ENCODE measurements at places on chromosomes 6 and 20.

- no peak for DNase-seq
Measured at GRCh38 chr6:162151021-162151665, 576.4 kb downstream of the PRKN start.

DNA sequence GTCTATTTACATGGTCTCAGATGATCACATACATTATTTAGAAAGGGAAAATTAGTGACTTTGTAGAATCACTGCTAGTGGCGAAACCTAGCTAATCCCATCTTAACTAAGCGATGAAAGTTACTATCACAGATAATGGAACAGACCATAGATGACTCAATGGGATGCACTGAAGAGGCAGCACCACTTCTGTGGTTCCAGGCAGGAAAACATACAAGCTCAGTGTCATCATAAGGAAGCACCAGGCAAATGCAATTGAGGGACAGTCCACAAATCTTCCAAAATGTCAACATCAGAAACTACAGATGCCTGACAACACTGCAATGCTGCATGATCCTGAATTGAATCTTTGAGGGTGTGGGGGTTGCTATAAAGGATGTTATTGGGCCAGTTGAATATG lies 15.9 kb upstream of the SNAI1 start:
- no peak for DNase-seq

- DNase-seq = no peak
Measured at GRCh38 chr20:63188641-63189321, 27.1 kb downstream of the YTHDF1 start.

- DNase-seq = no peak
Measured at GRCh38 chr6:24321538-24322162, 36.2 kb downstream of the DCDC2 start.

DNA sequence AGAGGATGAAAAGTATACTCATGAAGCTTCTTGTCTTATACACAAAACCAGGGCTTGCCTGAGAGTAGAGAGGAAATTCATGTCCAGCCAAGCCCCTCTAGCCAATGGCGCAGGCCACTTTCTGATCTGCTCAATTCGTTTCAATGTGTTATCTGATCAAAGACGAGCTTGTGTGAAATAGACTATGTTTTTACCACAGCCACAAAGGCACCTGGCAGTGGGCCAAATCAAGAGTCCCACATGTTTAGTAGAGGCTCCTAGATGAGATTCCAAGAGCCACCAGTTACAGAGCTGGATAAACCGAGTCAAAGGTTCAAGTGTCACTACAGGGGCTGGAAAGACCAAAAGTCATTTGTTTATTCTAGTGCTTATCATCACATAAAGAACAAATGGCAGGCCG lies 34.9 kb downstream of the GPLD1 start:
- no peak for DNase-seq

DNA sequence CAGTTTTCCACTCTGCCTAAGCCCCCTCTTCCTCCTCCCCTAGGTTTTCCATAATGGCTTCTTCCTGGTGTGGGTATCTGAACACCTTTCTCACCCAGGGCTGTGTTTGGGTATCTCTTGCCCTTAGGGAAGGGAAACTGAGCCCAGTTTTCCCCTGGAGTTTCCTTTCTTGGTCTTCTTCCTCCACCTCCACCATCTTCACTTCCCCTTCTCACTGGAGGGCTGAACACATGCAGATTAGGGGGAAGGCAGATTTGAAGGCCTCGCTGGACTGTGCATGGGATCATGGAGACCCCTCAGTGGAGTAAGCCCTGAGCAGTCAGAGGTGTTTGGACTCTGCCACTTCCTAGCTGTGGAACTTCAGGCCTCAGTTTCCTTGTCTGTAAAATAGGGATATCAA lies 27.8 kb downstream of the FOXP4 start:
- no peak for DNase-seq

DNA sequence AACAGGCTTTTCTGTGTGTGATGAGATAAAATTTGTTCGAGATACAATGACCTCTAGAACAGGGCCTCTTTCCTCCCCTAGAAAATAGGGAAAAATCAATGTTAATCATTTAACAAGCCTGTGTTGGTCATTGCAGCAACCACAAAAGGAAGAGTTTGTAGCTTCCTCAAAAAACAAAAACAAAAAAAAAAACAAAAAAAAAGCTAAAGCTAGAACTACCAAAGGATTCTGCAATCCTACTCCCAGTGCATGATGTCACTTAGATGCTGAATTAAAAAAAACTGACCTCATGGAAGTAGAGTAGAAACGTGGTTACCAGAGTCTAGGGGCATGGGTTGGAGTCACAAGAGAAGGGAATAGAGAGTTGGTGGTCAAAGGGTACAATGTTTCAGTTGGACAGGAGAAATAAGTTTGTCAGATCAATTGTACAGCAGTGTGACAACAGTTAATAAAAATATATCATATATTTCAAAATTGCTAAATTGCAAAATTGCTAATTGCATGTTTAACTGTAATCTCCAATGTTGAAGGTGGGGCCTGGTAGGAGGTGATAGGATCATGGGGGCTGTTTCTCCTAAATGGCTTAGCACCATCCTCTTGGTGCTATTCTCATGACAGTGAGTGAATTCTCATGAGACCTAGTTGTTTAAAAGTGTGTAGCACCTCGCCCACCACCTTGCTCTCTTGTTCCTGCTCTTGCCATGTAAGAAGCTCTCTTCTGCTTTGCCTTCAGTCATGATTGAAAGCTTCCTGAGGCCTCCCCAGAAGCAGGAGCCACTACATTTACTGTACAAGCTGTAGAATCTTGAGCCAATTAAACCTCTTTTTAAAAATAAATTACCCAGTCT lies 163.4 kb upstream of the SIM1 start:
- no peak for DNase-seq

DNA sequence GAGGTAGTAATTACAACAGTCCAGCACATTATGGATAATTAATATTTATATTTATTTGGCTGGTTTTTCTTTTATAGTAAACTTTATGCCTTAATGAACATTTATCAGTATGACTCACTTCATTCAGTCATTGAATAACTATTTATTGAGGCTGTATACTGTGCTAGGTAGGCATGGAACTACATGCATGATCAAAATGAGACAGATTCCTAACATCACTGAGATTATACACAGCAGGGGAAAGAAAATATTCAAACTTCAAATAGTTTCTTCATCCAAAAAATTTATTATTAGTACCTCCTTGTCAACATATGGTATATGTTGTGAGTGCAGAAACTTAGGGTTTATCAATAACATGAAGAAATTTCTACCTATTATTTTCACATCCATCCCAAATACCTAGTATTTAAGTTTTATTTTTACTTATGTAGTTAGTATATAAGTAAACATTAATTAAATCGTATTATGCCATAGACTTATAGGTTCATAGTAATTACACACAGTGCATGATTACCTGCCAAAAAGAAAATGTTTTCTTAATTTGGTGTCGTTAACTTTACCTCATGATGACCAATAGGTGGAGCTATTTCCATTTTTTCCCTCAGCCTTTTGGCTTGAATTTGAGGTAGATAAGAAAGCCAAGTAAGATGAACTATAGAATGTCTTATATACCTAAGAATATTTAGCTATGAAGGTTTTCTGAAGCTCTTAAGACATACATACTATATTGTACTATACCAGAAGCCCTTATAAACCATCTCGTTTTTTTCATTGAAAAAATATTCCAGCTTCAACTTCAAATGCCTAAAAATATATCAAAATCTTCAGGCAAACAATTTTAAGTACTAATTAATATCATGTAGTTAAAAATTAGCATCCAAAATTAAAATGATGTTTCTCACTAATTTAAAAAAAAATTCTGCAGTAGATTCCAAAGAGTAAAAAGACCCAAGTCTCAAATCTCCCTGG lies 12.5 kb upstream of the TMEM30A start:
- DNase-seq = no peak

DNA sequence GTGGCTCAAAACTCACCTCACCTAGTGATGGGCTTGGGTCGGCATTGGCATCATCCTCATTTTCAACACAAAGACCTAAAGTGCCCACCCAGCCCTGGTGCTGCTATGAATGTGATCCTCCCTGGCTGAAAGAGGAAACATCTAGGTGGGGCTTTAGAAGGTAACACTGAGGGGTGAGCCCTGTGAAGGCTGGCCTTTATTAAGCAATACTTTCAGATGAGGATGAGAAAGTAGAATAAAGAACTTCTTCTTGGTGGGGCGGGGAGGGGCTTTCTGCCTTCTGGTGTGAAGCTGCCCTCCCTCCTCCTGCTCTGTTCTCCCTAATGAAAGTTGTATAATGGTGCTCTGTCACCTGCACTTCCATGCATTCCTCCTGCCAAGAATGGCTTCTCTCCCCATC lies 133.0 kb upstream of the TRAF3IP2 start:
- DNase-seq = no peak

DNA sequence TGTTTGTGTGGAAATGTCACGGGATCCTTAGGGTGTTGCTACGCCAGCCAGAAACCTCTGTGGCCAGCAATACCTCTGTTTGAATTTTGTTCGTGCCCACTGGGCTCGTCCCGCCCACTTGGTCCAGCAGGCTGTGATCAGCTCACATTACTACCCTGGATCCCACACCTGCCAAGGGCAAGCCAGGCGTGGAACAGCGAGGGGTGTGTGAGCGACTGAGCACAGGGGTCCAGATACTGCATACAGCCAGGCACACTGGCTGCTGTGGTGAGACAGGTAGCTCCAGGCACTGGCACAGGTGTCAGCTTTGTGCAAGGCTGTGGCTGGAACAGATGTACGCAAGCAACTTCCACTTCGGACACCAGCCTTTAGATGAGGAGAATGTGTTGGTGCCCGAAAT lies 718.9 kb downstream of the EPHA7 start:
- DNase-seq = no peak

DNA sequence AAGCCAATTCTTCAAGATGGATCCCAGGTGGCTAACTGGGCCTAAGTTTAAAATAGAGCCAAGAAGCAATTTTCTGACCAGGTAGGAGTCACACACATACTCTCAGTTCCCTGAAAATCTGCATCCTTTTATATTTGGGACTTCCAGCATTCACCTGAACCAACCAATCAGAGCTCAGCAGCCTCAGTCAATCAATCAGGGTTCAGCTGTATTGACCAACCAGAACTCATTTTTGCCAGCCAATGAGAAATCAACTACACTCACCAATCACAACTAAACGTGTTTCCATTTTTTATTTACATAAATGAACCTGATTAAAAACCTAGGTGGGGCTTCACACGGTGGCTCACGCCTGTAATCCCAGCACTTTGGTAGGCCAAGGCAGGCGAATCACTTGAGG lies 37.5 kb downstream of the SLC17A4 start:
- no peak for DNase-seq

DNA sequence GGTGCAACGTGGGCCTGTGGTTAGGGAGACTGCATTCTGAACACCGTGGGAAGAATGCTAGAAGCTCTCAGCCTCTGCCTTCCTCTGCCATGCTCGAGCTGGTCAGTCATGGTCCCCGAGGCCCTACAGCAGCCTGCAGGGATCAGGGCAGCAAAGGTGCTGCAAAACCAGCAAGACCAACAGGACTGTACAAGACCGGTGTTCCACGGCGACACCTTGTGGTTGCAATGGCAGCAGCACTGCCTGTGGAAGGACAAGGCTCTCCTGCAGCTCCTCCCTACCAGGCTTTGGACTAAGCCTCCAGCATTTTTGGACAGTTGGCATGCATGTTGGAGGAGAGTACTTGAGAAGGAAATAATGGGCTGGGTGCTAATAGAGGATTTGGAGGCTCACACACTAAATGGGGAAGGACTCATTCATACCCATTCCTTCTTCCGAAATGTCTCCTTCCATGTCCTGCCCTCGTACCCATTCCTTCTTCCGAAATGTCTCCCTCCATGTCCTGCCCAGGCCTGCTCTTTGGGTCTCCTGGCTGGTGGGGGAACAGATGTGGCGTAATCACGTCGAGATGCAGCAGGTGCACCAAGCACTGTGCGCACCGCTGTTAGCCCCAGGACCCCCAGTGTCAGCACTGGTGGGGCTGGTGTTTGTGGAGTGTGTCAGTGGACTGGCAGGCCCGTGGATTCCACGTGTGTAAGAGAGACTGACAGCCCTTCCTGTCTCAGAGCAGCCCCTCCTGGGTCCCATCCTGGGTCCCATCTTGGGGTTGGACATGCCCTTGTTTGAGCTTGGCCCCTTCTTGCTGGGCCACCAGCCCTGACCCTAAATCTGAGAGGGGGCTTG lies 18.6 kb upstream of the MYT1 start:
- DNase-seq = no peak

- DNase-seq = no peak
Measured at GRCh38 chr6:12842114-12842513, 125.5 kb downstream of the PHACTR1 start.

DNA sequence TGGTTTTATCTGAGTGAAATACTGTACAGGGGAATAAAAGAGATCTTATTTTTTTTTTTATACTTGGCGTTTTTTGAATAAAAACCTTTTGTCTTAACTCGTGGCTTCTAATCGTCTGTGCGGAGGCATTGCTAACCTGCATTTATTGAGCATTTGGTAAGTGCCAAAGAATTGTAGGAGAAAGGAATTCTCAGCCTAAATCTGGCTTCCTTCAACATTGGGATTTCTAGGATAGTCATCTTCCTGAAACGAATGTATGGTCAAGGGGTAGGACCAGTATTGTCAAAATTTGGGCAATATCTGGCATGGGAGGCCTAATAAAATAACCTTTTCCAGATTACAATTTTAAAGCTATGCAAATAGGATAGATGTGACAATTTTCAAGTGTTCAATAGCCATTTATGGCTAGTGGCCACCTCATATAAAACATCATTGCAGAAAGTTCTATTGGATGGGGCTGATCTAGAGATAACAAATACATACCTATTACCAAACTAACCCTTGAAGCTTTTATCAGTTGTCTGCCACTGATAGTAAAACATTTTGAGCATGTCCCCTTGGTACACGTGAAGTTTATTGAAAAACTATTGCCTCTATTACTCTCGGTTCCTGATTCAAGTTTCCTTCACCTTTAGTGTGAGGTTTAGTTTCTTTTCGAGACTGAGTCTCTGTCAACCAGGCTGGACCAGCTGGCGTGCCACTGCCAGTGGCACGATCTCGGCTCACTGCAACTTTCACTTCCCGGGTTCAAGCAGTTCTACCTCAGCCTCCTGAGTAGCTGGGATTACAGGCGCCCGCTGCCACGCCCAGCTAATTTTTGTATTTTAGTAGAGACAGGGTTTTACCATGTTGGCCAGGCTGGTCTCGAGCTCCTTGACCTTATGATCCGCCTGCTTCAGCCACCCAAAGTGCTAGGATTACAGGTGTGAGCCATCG lies 5.6 kb downstream of the PIM1 start:
- no peak for DNase-seq

GRCh38 chr20:23117738-23118137 lies 31.6 kb upstream of the CD93 start:
- no peak for DNase-seq

- DNase-seq = no peak
Measured at GRCh38 chr20:37417617-37418467, 71.9 kb downstream of the SRC start.

DNA sequence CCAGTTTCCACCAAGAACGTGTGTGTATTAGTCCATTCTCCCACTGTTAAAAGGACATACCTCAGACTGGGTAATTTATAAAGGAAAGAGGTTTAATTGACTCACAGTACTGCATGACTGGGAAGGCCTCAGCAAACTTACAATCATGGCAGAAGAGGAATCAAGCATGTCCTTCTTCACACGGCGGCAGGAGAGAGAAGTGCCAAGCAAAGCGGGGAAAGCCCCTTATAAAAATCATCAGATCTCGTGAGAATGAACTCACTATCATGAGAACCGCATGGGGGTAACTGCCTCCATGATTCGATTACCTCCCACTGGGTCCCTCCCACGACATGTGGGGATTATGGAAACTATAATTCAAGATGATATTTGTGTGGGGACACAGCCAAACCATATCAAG lies 13.1 kb downstream of the C20orf203 start:
- no peak for DNase-seq

Data from NCI-H510A (cell line).